ENCODE measurements at places on chromosomes 6 and 20. TPM values are rescaled to one million over a fixed set of nuclear protein-coding genes. Genes with fewer than 3 reads are reported as not detected.

- DNase-seq, result no peak
Observed at GRCh38 chr6:106134906-106135634, 48.9 kb downstream of the PRDM1 start.

GRCh38 chr6:154595538-154595937 lies 85.1 kb upstream of the CNKSR3 start:
- DNase-seq, result no peak

MAP1LC3A gene
- total RNA-seq, result 72.5 TPM

- DNase-seq, result no peak
Observed at GRCh38 chr6:56364827-56365339, 117.5 kb upstream of the COL21A1 start.

DNA sequence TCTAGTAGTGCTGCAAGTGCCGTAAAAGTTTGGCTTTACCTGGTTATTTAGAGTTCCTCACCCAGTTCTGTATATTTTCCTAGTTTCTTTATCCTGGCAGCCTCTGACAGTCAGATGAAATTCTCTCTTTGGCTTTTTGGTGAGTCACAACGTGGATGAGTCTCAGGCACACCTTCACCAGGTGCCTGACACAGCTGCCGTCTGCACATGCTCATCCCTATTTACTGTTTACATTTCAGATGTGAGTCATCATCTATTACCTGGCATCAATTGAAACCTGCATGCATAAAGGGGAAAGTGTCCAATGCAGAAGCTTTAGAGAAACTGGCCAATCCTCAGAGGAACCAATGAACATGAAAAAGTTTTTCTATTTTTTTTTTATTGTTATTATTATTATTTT lies 33.3 kb upstream of the ADGRF4 start:
- no peak for DNase-seq

- DNase-seq, result no peak
Observed at GRCh38 chr6:21616005-21616404, 22.5 kb downstream of the SOX4 start.
